ENCODE measurements at places on chromosomes 5 and 9.

GRCh38 chr9:116087751-116088194 is 65.8 kb upstream of the PAPPA start:
- no peak for DNase-seq

GRCh38 chr5:123422433-123423277 is 548 bp downstream of the CEP120 start:
- peak; percentile 13 for DNase-seq

GRCh38 chr5:141685591-141685990 is 3.6 kb upstream of the ARAP3 start:
- DNase-seq, result no peak

DNA sequence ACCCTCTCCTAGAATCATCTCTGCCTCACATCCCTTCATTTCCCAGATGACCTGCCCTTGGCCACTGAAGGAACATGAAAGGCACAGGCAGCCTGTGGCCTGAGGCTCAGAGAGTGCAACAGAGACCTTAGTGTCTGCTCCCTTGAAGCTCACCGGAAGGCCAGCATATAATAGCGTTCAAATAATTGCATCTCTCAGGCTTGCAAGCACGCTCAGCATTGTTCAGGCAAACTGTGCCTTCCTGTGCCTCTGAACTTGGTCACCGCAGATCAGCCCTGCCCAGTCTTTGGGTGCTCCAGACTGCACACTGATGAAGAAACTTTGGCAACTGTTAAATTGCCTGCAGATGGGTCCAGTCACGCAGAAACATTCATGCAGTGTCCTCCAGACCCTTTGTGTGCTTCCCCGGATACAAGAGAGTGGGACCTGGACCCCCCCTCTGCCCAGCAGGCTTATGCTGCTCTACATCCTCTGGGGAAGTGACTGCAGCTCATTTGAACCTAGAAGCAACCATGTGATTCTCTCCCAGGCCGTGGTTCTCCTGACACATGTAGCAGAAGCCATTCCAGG is 216.0 kb upstream of the ANKRD55 start:
- DNase-seq, result no peak

GRCh38 chr9:68841276-68842052 is 136.4 kb downstream of the PIP5K1B start:
- DNase-seq, result no peak

Data from T-helper 1 cell (primary cell).